Epithelial cell of prostate (primary cell): ENCODE measurements at places on chromosomes 5 and 9.
A peak's percentile ranks its signal among the peaks of the same experiment; 100 is the strongest.

GRCh38 chr5:174205939-174206338, 160.4 kb downstream of the NSG2 start:
- no peak for DNase-seq

GRCh38 chr5:154258531-154259217, 68.1 kb downstream of the GALNT10 start:
- DNase-seq = no peak

- no peak for DNase-seq
Measured at GRCh38 chr5:54704825-54705224, 187.3 kb downstream of the SNX18 start.

- no peak for DNase-seq
Measured at GRCh38 chr9:122379340-122379739, 8.5 kb downstream of the PTGS1 start.

- DNase-seq = no peak
Measured at GRCh38 chr5:151270599-151270998, 17.6 kb downstream of the GM2A start.

- DNase-seq = no peak
Measured at GRCh38 chr9:20494035-20494434, 128.3 kb downstream of the MLLT3 start.

- DNase-seq = no peak
Measured at GRCh38 chr5:36681711-36682110, 75.3 kb downstream of the SLC1A3 start.

DNA sequence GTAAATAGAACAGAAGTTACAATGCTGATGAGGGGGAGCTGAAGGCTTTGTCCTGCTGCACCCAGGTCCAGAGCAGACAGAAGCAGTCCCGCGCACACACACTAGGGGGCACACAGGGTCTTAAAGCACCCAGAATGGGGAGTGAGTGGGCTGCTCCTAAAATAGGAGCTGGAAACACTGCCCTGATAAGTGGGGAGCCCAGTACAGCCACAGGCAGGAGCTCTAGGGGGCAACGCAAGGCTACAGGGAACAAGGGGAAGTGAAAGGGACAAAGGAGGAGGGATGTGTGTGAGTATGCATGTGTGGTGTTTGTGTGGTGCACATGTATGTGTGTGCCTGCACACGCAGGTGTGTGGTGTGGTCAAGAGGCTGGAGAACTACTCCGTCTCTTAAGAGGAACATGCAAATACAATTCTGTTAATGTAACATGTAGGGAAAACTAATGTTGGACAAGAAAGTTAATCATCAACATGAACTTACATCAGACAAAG, 191.5 kb downstream of the ROR2 start:
- no peak for DNase-seq

DNA sequence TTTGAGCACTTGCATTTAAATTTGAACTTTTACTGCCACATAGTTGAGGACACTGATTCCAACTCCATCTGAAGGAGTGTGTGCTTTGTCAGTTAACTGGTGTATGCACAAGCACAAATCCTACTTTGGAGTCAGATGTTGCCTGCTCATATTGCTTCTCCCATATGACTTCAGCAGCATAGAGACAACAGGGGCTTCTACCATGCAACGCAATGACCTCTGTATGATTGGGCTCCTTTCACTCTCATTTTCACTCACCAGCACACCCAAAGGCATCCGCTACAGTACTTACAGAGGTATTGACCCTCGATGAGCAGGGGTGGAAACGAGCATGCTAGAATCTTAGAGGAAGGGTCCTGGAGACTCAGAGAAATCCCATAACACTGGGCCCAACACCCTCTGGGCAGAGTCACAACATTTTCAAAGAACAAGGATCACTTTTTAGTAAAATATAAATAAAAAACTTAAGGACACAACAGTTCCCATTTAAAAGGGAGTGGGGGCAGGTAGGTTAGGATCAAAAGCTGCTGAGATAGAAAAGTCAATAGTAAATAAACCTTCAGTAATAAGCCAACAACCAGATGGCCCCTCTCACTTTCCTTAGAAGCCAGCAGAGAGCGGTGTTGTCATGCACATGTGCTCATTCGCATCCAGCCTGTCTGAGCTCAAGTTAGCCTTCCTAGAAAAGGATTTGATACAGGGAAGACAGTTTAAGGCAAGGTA, 203.8 kb downstream of the SNCAIP start:
- DNase-seq = peak; percentile 26

DNA sequence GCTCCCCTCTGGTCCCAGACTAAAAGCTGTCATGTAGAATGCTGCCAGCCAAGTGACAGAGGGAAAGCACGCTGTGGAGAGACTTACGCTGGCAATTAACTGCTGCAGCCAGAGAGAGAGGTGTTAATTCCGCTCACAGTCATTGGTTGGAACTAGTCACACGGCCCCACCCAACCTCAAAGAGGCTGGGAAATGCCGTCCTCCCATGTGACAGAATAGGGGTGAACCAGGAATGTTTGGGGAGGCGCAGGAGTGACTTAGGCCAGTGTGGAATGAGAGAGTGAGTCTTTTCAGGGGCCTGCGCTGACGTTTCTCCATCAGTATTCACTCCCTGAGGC, 87.6 kb downstream of the AMBP start:
- DNase-seq = no peak

DNA sequence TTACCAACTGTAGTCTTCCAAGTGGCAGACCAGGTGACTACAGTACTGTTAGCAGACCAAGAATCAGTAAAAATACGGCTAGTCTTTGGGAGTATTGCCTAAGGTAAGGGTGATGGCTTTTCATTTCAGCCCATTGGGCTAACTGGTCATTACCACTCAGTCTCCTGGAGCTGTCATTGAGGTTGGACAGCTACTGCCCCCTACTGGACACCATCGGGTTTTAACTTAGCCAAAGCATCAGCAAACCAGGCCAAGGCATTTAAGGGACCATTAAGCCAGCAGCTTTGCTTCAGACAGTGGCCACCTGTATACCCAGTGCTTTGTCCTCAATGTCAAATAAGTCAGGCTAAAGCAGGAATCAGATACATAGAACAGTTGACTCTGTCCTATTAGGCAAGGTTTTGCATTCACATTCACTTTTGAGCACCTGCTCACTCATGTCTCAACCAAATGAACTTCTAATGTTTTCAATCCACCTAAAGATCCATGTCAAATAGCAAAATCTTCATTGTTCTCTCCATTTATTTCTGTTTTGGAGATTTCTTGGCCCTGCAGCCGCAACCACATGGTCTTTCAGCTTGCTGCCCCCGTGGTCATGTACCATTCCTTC, 117.2 kb downstream of the INVS start:
- DNase-seq = peak; percentile 2
